Activated effector memory CD4-positive, alpha-beta T cell treated with anti-CD3 and anti-CD28 coated beads, Interleukin-2, amount 50 U/mL, for 16 hours (primary cell): ENCODE measurements at places on chromosomes 6 and 20.
A peak's percentile ranks its signal among the peaks of the same experiment; 100 is the strongest.

DNA sequence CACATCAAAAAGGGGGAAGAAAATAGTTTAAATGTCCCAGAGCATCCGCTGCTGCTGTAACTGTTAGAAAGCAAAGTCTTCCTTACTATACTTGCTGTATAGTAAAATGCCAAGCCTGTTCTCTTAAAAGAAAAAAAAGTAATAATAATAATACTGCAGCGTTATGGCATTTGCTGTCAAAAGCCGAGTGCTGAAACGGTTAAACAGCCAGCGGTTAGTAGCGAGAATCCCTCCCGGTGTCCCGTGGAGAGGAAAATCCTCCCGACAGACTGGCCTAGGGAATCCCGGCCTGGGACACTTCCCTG, 19.5 kb upstream of the NFATC2 start:
- DNase-seq: no peak

DNA sequence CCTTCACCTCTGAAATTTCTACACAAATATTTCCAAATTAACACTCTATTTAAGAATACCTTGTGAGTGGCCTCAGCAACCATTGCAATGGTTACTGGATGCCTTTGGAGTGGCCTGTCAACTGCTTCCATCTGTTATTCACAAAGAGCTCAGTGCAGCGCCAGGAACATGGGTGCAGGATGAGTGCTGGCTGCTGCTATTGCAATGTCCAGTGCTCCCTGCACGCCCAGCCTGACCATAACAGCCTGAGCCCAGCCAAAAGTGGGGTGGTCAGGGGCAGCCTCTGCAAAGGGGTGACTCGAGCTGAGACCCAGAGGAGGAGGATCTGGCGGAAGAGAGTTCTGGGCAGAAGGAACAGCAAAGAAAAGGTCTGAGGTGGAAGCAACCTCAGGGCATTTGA, 18.4 kb downstream of the CASS4 start:
- DNase-seq: peak; percentile 38

- DNase-seq: no peak
Measured at GRCh38 chr6:98970469-98970868, 22.7 kb upstream of the FBXL4 start.

DNA sequence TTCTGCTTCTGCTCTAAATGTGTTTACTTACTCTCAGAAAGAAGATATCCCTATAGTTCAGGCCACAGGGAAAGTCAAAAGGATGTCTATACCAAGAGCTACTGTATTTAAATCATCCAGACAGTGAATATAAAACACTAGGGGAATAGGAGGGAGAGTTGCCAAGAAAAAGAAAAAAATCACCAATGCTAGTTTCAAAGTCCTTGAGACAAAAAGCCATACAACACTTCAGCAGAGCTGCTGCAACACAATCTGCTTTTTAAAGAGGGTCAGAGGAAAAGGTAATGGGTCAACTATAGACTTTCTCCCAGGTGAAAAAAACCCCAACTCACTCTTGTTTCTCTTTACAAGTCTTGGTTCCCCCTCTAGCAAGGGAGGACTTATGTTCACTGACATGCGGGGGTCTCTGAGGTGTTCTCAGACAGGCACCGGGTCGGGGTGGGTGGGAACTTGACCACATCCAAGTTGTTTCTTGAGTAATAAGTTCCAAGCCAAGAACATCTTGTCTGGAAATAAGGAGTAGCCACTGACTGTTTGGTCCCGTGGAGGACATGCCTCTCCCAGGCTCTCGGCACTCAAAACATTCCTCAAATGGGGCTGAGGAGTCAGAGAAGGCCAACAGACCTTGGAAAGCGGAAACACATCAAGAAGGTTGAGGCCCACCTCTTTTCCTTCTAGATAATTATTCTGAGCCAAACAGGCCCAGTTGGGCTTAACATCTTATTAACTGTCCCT, 47.7 kb downstream of the GJA10 start:
- DNase-seq: no peak

DNA sequence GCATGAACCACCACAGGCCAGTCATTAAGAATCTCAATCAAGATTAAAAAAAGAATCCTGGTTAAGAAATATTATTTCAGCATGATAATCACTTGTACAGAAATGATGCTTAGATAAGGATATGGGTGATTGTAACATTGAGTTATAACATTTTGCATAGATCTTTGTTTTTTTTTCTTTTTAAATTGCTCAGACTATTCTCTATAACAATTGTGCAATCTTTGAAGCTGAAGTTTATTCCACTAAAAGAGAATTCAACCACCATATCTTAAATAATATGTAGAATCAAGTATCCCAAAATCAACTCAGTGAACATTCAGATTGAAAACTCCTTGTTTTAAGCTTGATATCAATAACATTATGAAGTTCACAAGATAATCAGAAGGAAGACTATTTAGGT, 663 bp upstream of the SMIM28 start:
- no peak for DNase-seq

GRCh38 chr6:7108964-7109836, 1.4 kb downstream of the RREB1 start:
- peak; percentile 78 for DNase-seq

DNA sequence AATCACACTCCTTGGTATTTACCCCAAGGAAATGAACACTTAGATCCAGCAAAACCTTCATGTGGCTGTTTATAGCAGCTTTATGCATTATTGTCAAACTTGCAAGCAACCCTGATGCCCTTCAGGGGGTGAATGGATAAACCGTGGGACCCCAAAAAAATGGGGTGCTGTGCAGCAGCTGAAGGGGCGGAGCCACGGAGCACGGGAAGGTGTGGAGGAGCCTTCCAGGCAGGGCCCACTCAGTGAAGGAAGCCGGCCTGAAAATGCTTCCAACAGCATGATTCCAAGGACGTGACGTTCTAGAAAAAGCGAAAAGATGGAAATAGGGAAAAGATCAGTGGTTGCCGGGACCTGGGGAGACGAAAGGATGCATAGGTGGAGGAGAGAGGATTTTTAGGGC, 25.6 kb upstream of the FRMD1 start:
- no peak for DNase-seq

GRCh38 chr6:109841869-109842268, 136.2 kb upstream of the GPR6 start:
- DNase-seq: no peak

- DNase-seq: no peak
Measured at GRCh38 chr6:63677282-63677681, 41.7 kb downstream of the PHF3 start.

DNA sequence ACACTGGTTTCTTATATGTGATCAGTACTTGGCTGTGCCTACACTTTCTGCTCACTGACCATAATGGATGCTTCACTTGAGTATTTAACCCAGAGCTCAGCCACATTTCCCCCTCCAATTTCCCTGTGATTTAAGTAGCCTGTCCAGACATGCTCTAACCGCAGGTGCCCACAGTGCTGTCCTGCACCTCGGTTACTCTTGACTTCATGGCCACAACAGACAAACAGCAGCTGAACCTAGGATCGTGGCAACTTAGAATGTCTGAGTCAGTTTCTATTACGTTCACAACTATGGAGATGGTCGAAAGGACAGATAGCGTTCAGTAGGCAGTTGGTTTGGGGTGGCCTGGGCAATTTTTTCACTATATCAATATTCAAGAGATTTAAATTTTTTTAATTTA, 306.9 kb upstream of the SGK1 start:
- no peak for DNase-seq

- DNase-seq: no peak
Measured at GRCh38 chr20:61810738-61811135, 254.9 kb downstream of the TAF4 start.

- no peak for DNase-seq
Measured at GRCh38 chr6:123562264-123562663, 74.5 kb downstream of the TRDN start.
